Smooth muscle cell of the pulmonary artery (primary cell): ENCODE measurements at places on chromosomes 2 and 18. TPM values are rescaled to one million over a fixed set of nuclear protein-coding genes. Genes with fewer than 3 reads are reported as not detected.

The CNDP1 gene
- not detected in 2 replicates for total RNA-seq

The AKAIN1 gene
- total RNA-seq = not detected in 2 replicates

The TRIM43 gene
- not detected in 2 replicates for total RNA-seq

The ZC3H6 gene
- total RNA-seq = 5.9 and 6.3 TPM in 2 replicates

The CXCR4 gene
- total RNA-seq = 0.85 and 2.0 TPM in 2 replicates

The IL1B gene
- total RNA-seq = 2.6 and 11.9 TPM in 2 replicates

The TIMM21 gene
- total RNA-seq = 27.2 and 27.6 TPM in 2 replicates

The C2orf78 gene
- not detected in 2 replicates for total RNA-seq

The CNTNAP5 gene
- total RNA-seq = not detected in 2 replicates

The FIGN gene
- total RNA-seq = 0.99 and 2.7 TPM in 2 replicates

The MTHFD2 gene
- total RNA-seq = 233 and 234 TPM in 2 replicates

The IL1RL2 gene
- total RNA-seq = 1.6 and 2.8 TPM in 2 replicates

The POTEF gene
- not detected in 2 replicates for total RNA-seq

The CHRNA1 gene
- 0.10 and 0.33 TPM in 2 replicates for total RNA-seq

The SLC9A2 gene
- total RNA-seq = not detected in 2 replicates

The HOXD12 gene
- not detected in 2 replicates for total RNA-seq

The ALPP gene
- not detected in 2 replicates for total RNA-seq

The GKN2 gene
- total RNA-seq = not detected in 2 replicates

The APOB gene
- under 0.01 TPM in 1 of 2 replicates, not detected in the other for total RNA-seq

The SPATA3 gene
- not detected in 2 replicates for total RNA-seq

The ZNF521 gene
- 17.5 and 20.7 TPM in 2 replicates for total RNA-seq

The STARD7 gene
- total RNA-seq = 97.5 and 116 TPM in 2 replicates

The TMEM17 gene
- 1.8 and 2.6 TPM in 2 replicates for total RNA-seq

The PTH2R gene
- 0.07 and 0.17 TPM in 2 replicates for total RNA-seq

The MC4R gene
- not detected in 2 replicates for total RNA-seq

The WDR35 gene
- 11.2 and 14.0 TPM in 2 replicates for total RNA-seq

The MAP4K3 gene
- 29.4 and 38.0 TPM in 2 replicates for total RNA-seq

The PFN4 gene
- total RNA-seq = 0.17 and 0.39 TPM in 2 replicates

The SLC30A3 gene
- 0.03 and 0.26 TPM in 2 replicates for total RNA-seq

The CDH19 gene
- total RNA-seq = 0.33 and 4.3 TPM in 2 replicates

The SPC25 gene
- total RNA-seq = 0.17 and 1.1 TPM in 2 replicates

The ZFAND2B gene
- 18.1 and 26.0 TPM in 2 replicates for total RNA-seq

The TMEM185B gene
- total RNA-seq = 35.9 and 51.3 TPM in 2 replicates

The TXNDC2 gene
- total RNA-seq = not detected in 2 replicates

The CCDC102B gene
- 7.1 and 64.7 TPM in 2 replicates for total RNA-seq

The TUBA3E gene
- not detected in 2 replicates for total RNA-seq

The C2orf80 gene
- not detected in 2 replicates for total RNA-seq

The STAT4 gene
- 0.56 and 5.4 TPM in 2 replicates for total RNA-seq

The PDE1A gene
- 9.7 and 108 TPM in 2 replicates for total RNA-seq

The LYPD1 gene
- total RNA-seq = 12.8 and 13.7 TPM in 2 replicates

The KCNK3 gene
- total RNA-seq = 0.89 and 4.1 TPM in 2 replicates

The CDK15 gene
- total RNA-seq = 0.52 and 1.5 TPM in 2 replicates

The ITGAV gene
- 343 and 346 TPM in 2 replicates for total RNA-seq

The IL1A gene
- total RNA-seq = 0.85 and 2.7 TPM in 2 replicates

The TUBB8B gene
- not detected in 2 replicates for total RNA-seq

The LBH gene
- 105 and 253 TPM in 2 replicates for total RNA-seq

The VAMP5 gene
- 13.7 and 15.9 TPM in 2 replicates for total RNA-seq

The SRD5A2 gene
- total RNA-seq = not detected in 2 replicates

The IL1RL1 gene
- total RNA-seq = 4.3 and 40.2 TPM in 2 replicates

The KCNF1 gene
- total RNA-seq = not detected in 2 replicates

The ABCG5 gene
- not detected in 2 replicates for total RNA-seq

The EMX1 gene
- total RNA-seq = not detected in 2 replicates

The STPG4 gene
- total RNA-seq = 0.07 and 0.20 TPM in 2 replicates

The CRACDL gene
- 0.03 TPM in 1 of 2 replicates, not detected in the other for total RNA-seq

The TFPI gene
- total RNA-seq = 150 and 489 TPM in 2 replicates
